ENCODE measurements at places on chromosomes 16 and 17.

DNA sequence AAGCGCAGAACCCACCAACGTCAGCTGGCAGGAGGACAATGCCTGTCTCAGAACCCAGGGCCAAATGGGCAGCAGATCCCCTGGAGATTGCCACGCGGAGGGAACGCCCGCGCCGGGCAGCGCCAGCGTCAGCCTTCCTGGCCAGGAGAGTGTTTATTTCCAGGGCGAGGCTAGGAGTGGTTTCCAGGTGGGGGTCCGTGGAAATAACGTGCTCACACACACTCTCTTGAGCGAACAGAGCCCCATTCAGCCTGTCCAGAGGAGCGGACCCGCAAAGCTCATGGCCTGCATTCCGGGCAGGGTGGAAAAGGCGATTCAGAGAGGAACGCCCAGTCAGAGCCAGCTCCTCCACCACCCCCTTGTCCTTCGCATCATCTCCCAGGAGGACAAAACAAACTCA lies 40.3 kb downstream of the SDK2 start:
- DNase-seq, result no peak

GRCh38 chr17:17675925-17676534 lies 5.2 kb upstream of the RAI1 start:
- no peak for DNase-seq

DNA sequence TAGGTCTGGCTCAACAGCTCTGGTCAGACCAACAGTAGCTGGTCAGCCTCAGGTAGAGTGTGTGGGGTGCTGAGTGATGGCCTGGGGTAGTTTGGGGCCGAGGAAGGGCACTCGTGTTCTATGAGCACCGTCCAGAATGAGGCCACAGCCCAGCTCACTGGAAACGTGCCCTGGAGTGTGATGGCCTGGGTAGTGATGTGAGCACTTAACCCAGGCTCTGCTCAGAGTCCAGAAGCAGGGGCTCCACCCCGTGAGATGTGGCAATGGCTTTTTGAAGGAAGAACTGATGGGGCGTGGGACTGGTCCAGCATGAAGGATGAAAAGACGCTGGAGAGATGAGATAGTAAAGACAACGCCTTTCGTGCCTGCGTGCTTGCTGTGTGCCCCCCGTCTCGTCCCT lies 35.3 kb downstream of the NTN1 start:
- DNase-seq, result no peak

DNA sequence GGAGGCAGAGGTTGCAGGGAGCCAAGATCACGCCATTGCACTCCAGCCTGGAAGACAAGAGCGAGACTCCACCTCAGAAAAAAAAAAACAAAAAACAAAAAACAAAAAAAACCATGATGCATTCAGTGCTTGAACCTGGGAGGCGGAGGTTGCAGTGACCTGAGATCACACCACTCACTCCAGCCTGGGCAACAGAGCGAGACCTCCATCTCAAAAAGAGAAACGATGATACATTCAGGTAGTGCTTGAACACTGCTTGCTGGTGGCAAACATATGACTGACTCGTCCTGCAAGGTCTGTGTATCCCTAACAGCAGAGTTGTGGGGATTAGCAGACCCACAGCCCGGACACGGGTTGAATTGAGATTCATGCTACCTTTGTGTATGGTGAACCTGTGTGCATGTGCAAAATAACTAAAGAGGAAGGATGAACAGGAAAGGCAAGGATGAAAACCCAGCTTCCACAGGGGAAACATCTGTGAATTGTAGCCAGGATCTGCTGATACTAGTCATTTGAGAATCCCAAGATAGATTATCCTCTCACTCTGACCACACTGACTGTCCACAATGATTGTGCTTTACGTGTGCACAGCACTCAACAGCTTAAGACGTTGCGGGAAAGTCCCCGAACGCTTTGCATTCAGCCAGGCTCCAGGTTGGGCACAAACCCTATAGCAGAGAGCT lies 52.4 kb upstream of the MRPS23 start:
- no peak for DNase-seq

DNA sequence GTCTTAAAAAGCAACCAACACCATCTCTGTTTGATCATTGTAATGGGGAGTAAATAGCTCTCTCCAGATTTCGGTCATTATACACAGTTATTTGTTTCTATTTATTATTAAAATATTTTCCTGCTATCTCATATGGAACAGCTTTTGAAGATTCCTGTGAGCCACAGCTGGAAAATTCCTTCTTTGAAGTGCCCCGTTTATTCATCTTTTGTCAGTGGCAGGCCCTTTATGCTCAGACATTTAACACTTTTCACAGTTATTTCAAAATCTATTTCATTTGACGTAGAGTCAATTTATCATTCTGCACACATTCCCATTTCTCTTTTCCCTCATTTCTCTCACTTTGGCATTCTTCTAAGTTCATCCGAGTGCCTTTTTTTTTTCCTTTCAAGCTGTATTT lies 245.9 kb upstream of the ELAC2 start:
- no peak for DNase-seq

DNA sequence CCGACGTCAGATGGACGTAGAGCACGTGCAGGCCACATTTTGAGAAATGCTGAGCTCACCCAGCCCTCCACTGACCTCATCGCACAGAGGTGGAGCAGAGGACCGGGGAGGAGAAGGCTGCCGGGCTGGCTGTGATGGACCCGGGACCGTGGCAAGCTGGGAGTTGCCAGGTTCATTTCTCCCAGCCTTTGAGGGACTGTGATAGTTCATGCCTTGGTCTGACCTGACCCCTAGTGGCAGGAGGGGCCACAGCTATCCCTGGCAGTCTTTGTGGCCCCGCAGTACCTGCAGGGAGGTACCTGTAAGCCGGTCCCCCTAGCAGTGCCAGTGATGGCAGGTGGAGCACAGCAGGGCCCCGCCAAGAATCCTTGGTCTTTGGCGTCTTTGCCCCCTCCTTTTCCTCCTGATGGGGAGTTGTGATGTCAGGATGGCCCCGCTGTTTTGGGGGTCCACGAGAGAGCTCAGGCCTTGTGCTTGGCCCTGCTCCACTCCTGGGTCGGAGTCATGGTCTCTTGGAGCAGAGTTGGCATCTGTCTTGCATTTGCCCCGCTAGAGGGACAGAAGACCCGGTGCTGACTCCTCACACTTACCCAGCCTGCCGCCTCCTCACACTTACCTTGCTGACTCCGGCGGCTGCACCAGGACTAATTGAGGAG lies 50.4 kb downstream of the OR1D5 start:
- peak; percentile 70 for DNase-seq

GRCh38 chr17:32970281-32970680 lies 21.4 kb upstream of the SPACA3 start:
- no peak for DNase-seq

- no peak for DNase-seq
Measured at GRCh38 chr17:14494161-14494560, 193.3 kb downstream of the HS3ST3B1 start.

GRCh38 chr17:57009737-57010445 lies 32.0 kb downstream of the SCPEP1 start:
- peak; percentile 63 for DNase-seq

DNA sequence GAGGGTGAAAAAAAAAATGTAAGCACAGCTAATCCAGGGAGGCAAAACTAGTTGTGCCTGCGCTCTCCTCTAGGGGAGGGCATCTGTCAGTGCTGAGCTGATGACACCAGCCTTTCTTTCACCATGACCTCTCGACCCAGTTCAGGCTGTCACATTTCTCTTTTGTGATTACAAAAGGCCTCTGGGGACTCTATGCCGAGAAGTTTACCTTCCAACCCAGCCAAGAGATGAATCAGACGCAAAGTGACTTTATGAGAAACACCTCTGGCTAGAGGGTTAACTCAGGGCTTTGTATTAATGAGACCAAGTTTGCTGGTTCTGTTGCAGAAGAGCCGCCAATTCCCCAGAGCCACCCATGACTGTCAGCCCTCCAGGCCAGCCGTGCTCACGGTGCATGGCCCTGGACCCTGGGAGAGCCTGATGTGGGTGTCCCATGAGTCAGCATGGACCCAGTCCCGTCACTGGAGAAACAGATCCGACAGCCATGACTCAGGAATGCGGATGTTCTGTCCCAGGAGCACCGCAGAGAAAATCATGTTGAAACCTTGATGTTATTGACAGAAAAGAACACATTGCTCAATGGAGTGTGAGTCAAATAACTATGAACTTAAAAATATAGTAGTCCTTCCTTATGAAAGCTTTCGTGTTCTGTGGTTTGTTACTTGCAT lies 437.2 kb downstream of the HS3ST3B1 start:
- no peak for DNase-seq

- no peak for DNase-seq
Measured at GRCh38 chr17:39650121-39650579, 13.2 kb downstream of the STARD3 start.

DNA sequence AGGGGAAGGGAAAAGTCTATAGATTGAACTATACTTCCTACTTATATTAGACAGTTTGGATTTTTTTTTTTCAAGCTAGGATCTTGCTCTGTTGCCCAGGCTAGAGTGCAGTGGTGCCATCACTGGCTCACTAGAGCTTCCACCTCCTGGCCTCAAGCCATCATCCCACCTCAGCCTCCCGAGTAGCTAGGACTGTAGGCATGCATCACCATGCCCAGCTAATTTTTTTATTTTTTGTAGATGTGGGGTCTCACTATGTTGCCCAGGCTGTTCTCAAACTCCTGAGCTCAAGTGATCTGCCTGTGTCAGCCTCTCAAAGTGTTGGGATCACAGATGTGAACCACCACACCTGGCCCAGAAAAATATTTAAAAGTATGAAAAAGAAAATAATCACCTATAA lies 121.0 kb upstream of the HAS3 start:
- no peak for DNase-seq

- no peak for DNase-seq
Measured at GRCh38 chr16:58010886-58011285, 9.7 kb downstream of the USB1 start.

DNA sequence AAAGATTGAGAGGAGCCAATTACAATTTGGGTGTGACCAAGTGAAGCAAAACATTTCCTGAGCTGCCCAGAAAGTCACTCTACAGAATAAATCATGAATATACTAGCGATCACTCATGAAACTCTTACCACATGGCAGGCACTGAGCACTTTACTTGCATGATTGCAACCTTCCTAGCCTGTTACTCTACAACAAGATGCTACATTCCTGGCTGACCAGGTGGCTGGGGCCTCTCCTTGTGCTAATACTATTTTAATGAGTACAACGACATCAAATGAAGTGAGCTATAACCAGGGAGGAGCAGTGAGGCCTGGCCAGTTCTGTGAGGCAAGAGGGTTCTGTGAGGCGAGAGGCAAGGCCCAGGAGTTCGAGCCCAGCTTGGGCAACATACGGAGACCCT lies 75.2 kb downstream of the CPPED1 start:
- DNase-seq, result no peak

DNA sequence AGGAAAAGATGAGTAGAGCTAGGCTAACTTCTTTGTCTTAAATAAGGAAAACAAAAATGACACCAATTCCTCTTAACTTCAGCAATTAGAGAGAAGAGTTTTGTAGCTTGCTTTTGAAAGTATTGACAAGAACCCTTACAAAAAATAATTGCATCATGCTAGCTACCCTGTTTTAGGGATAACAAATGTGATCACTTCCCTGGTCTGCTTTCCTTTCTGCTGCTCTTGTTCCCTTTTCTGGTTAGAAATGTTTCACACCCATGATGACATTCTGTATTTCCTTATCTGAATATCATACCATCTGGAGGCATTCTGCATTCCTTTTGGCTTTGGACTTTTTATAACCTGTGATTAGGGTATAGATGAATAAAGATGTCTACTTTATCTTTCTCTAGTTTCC lies 9.9 kb upstream of the SMIM36 start:
- DNase-seq, result no peak

DNA sequence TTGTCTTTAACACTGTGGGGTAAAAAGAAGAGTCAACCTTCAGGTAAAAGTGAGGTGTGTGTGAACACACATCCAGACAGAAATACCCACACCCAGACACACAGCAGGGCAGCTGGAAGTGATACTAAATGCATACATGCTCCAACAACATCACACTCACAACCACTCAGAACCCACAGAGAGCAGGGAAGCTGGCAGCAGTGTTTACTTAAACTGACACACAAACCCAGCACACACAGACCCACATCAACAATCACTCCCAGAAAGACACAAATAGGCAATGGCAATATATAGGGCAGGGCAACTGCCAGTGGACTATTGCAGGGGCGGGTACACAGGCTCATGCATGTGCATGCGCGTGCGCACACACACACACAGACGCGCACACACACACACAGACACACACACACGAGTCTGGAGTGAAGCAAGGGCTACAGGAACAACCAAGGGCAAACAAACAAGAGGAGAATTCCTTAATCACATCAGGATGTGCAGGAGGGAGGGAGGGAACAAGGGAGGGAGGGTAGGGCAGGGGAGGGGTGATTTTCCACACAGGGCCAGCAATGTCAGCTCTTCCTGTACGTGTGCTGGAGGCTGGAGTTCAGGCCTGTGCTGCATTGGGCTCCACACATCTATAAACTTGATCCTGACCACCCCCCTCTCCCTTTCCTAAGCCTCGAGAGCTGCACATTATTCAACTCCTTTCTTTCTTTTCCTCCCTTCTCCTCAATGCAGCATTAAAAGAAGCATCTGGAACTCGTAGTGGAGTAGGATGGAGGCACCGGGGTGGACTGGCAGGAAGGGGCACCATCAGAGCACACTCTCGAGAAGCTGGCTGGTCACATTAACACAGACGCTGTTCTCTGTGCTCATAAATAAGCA lies 30.1 kb downstream of the HIC1 start:
- no peak for DNase-seq

DNA sequence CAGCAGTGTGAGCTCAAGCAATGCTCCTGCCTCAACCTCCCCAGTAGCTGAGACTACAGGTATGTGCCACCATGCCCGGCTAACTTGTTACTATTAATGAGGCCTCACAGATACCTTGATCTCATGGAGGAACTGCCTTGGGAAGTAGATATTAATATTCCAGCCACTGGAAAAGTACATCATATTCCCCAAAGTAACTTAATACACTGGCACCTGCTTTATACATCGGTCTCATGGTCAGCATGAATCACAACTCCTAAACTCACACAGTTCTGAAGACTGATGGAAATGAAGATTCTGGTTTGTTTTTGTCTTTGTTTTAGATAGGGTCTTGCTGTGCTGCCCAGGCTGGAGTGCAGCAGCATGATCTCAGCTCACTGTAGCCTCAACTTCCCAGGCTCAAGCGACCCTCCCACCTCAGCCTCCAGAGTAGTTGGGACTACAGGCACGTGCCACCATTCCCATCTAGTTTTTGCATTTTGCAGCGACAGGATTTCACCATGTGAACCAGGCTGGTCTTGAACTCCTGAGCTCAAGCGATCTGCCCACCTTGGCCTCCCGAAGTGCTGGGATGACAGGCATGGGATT lies 28.2 kb downstream of the ADCY9 start:
- DNase-seq, result no peak

- no peak for DNase-seq
Measured at GRCh38 chr16:89084411-89084810, 9.2 kb upstream of the ACSF3 start.

- peak; percentile 47 for DNase-seq
Measured at GRCh38 chr17:46771561-46772474, 46.7 kb downstream of the WNT3 start.

All from stimulated activated CD4-positive, alpha-beta T cell treated with anti-CD3 and anti-CD28 coated beads, Interleukin-15, amount 100 ng/mL, for 24 hours (primary cell).